ENCODE measurements at places on chromosomes 1 and 21.

DNA sequence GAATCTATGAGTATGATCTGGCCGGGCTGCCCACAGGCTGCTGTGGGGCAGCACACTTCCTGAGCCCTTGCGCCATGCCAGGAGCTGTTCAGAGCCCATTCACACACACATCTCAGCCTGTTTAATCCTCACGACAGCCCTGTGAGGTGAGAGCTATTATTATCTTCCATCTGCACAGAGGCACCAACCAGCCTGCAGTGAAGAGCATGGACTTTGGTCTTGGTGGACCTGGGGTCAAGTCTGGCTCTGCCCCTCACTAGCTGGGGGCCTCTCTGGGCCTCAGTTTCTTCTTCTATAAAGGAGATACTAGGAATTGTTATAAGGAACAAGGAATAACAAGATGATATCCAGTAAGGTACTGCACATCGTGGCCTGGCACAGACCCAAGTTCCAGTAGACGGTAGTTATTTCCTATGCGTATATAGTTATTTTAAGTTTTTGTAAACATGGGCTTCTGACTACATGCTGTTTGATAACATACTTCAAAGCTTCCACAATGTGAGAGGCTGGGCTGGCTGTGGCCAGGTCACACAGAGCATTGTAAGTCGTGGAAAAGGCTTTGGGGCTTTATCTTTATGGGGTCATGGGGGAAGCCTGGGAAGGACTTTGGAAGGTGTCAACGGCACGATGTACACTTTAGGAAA, 3.4 kb upstream of the PADI2 start:
- peak; percentile 81 for DNase-seq

GRCh38 chr1:51214615-51215131, 21.4 kb upstream of the RNF11 start:
- DNase-seq, result peak; percentile 87

DNA sequence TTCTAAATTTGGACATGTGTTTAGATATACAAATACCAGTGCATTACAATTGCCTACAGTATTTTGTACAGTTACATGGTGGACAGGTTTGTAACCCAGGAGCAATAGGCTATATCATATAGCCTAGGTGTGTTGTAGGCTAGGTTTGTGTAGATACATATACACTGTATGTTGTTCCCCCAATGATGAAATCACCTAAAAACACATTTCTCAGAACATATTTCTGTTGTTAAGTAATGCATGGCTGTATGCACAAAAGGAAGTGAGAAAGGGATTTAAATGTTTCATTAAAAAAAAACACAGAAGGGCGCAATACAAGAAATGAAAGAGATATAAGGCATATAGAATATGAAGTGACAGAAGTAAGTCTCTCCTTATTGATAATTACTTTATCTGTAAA, 32.0 kb downstream of the S100B start:
- no peak for DNase-seq

GRCh38 chr21:46633566-46633965, 1.9 kb upstream of the PRMT2 start:
- DNase-seq, result no peak

DNA sequence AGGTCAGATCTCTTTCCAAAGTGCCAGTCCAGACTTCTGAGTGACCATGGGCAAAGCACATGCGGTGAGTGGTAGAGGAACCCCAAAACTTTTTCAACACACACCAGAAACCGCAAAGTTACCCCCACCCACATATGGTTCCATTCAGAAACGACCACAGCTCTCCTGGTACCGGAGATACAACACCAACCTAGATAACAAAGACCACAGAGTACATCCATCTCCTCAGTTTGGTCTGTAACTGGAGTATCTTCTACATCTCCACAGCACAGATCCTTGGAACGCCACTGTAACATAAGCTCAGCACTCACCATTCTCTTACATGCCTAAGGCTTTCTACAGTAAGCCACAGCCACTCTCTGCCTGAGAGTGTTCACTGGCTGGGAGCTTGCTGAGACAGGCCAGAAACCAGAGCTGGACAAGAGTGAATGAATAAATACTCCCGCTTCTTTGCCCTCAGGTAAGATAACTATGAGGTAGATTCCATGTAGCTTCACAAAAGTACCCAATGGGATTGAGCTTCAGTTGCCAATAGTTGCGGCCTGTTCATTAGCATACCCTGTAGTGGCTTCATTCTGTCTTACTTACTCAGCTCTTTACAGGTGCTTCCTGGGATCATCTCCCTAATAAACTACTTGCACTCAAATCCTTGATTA, 81.8 kb downstream of the SMYD3 start:
- no peak for DNase-seq

- peak; percentile 8 for DNase-seq
These were observed 356.3 kb upstream of the B3GALT2 start for GRCh38 chr1:193542690-193543089.
